ENCODE measurements at places on chromosomes 4 and X.

DNA sequence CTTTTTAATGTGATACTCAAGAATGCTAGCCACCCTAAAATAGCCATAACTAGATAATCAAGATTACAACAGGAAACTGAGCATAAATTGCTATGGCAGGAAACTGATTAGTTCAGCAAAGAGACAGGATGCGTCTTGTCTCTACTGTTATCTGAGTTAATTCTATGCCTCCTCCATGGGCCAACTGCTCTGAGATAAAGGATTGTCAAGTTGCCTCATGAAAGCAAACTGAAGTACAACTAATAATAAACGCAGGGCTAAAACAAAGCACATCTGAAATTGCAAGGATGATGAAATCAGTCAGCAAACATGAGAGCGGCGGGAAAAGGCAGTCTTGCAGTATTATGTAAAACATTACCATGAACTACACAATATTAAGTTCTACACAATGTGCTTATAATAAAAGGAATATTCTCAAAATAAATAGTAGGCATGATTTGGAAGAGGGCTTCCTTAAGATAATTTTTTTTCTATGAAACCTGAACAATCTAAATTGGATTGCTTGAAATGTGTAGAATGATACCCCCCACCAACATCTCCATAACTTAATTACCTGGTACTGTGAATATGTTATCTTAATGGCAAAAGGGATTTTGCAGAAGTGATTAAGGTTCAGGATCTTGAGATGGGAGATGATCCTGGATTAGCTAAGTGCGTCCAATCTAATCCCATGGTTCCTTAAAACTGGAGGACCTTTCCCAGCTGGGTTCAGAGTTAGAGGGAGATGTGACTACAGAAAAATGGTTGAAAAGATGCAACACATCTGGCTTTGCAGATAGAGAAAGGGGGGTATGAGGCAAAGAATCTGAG, 65.9 kb downstream of the ANTXR2 start:
- DNase-seq, result no peak

- DNase-seq, result no peak
These were observed 101.0 kb downstream of the OPHN1 start for GRCh38 chrX:68332201-68332731.

- DNase-seq, result no peak
These were observed 11.8 kb downstream of the CASP6 start for GRCh38 chr4:109691411-109691920.

DNA sequence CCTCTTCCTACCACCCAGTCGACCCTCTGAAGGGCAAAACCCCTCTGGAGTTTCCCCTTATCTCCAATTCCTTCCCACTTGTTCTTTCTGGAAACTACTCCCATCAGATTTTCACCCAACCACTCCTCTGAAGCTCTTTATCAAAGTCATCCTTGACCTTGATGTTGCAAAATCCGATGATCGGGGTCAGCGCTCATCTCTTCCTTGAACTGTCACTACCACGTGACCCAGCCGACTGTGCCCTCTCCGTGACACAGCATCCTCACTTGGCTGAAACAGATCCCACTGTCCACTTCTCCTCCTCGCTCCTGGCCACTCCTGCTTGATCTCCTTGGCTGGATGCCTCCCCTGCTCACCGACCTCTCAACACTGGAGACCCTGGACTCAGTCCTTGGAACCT, 1.1 kb downstream of the CFAP99 start:
- no peak for DNase-seq

DNA sequence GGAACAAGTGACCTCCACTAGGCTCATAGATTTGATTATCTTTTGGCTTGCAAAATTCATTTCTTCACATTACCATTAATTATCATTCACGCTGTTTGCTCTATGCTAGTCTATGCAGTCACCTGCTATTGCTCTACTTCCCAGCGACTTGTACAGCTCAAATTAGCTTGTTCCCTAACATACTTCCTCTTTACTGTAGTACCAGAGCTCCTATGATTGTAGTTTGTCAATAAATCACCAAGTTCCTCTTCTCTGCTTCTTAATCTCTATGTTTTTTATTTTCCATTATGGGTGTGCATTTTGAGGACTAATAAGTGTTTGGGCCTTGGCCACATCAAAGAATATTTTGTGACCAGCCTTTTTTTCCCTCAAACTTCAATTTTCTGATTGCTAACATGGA, 6.2 kb upstream of the GSPT2 start:
- DNase-seq, result no peak

DNA sequence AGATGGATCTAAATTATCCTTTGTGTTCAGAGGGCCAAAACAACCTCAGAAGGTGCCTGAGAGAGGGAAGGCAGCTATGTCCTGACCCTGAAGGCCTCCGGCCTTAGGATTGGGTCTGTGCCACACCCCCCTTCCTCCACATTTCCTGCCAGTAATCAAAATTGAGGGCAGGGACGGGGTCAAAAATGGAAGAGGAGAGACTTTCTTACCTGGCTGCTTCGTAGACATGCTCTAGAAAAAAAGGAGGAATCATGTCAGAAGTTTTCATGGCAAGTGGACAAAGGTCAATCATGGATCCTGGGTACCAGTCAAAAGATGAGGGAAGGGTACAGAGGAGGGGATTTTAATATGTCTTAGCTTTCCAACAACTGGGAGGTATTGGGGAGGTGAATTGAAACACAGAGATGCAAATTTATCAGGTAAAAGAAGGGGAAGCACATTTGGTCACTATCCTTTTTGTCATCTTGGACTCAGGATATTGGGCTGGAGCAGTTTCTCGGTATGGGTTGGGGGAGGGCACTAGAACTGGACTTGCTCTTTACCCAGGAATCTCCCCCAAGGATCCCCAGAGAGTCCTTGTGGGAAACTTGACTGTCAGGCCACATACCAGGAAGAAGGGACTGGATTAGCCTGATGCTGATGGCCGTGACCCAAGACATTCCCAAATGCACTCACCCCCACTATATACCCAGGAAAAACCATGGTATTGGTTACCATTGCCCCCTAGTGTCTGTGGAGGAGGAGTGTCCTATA, 17.1 kb downstream of the VSIG4 start:
- no peak for DNase-seq

DNA sequence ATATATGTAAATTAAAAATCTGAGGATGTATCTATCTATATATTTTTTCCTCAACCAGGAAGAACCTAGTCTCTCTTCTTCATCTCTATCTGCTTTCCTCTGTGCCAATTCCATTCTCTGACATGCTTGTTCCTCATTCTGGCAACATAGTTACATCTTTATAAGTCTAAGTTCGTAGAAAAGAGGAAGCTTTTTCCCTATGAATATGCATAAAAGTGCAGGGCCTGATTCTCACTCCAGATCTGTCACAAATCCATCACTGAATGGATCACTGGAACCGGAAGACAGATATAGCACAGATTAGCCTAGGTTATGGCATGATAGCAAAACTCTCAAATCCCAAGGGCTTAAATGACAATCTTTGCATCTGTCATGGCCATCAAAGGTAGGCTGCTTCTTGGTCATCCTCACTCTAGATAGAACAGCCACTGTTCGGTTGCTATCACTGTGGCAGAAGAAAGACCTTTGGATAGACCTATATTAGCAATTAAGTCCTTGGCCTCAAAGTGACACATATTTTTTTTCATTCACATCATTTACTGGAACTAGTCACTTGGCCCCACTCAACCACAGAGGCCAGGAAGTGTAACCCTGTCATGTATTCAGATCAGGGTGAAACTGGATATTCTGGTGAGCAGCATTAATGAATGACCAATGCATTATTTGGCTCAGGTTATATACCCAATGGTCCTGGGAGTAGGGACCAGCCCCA, 22.2 kb downstream of the DTHD1 start:
- no peak for DNase-seq

- no peak for DNase-seq
These were observed 200.3 kb downstream of the AASDH start for GRCh38 chr4:56186808-56187523.

GRCh38 chr4:128371001-128371777, 83.6 kb upstream of the PGRMC2 start:
- DNase-seq, result no peak

GRCh38 chr4:26524011-26524410, 33.7 kb upstream of the CCKAR start:
- no peak for DNase-seq

GRCh38 chrX:10166248-10166716, 9.5 kb downstream of the CLCN4 start:
- no peak for DNase-seq

- DNase-seq, result no peak
These were observed 21.2 kb upstream of the SMIM20 start for GRCh38 chr4:25892796-25893195.

GRCh38 chr4:31107362-31107761, 387.2 kb downstream of the PCDH7 start:
- no peak for DNase-seq

Measured in activated CD4-positive, CD25-positive, alpha-beta regulatory T cell treated with anti-CD3 and anti-CD28 coated beads, Interleukin-2, amount 50 U/mL, for 72 hours (primary cell).